ENCODE measurements at places on chromosomes 12 and 14. TPM values are rescaled to one million over a fixed set of nuclear protein-coding genes. Genes with fewer than 3 reads are reported as not detected.

- no peak for DNase-seq
Observed at GRCh38 chr12:128974881-128975280, 121.6 kb downstream of the GLT1D1 start.

DNA sequence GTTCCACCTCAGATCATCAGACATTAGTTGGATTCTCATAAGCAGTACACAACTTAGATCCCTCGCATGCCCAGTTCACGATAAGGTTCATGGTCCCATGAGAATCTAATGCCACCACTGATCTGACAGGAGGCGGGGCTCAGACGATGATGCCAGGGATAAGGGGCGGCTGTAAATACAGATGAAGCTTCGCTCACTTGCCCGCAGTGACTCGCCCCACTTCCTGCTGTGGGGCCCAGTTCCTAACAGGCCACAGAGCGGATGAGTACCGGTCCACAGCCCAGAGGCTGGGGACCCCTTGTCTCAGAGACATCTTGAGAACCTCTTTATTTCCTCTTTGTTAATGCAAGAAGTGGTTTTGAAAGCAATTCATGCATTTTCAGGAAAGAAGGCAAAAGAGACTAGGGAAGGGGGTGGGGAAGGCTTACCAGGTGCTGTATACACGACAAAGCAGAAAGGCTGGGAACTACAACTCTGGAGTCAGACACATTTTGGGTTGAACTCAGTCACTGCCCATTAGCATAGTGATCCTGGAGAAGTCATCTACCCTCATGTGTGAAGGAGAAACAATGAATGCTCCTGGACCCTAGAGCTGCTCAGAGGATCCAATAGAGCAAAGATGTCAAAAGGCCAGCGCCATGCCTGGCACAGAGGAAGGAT, 68.7 kb downstream of the EID3 start:
- no peak for DNase-seq

- DNase-seq = no peak
Observed at GRCh38 chr14:73524493-73524892, 12.4 kb upstream of the ACOT1 start.

- DNase-seq = no peak
Observed at GRCh38 chr12:94525951-94526350, 66.3 kb upstream of the CEP83 start.

DNA sequence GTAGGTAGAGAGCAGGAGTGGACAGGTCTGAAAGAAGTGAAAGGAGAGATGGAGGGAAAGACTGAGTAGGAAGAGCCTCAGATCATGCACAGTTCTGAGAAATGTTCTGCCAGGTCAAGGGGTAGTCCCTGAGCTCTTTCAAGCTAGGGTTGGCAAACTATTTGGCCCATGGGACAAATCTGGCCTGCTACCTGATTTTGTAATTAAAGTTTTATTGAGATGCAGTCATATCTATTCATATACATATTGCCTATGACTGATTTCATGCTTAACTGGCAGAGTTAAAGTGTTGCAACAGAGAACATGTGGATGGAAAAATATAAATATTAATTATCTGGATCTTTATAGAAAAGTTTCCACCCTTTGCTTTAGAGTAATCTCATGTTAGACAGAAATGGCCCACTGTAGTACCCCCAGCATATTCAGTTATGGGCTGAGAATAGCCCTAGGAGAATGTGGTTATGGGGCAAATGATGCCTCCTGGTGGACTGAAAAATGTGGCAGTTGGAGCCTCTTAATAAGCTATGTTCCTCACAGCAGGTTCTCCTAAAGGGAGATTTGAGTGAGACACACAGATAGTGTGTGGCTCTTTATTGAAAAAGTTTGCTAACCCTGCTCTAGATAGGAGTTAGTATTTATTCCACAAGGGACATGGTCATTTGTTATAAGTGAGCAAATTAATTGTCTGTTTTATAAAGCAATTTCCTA, 476.9 kb downstream of the LRIG3 start:
- no peak for DNase-seq

DNA sequence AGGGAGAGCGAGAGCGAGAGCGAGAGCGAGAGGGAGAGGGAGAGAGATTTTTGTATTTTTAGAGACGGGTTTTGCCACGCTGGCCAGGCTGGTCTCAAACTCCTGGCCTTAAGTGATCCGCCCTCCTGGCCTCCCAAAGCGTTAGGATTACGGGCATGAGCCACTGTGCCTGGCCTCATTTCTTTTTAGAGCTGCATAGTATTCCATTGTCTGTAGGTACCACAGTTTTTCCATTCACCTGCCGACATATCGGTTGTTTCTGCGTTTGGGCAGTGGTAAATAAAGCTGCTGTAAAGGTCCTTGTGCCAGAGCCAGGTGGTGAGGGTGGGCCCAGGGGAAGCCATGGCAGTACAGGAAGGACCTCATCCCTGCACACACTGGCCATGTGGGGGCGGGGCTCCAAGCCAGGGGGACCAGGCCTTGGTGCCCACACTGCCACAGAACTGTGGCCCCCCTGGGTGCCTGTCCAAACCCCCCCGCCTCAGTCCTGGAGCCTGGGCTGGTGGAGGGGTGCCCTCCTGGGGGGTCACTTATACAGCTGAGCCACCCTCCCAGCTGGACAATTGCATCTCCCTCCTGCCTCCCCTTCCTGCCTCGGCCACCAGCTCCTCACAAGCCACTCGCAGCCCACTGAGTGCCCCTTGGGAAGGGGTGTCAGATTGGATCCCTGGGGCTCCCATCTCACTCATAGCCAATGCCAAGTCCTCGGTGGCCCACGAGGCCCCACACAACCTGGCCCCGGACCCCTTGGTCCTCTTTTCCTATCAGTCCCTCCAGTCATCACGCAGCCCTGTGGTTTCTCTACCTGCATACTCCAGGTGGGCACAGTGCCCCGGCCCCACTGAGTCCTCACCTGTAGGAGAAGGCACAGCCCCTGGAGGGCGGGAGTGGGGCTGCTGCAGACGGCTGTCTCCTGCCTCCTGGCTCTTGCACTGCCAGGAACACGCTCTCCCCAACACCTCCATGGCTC, 1.7 kb upstream of the PUS1 start:
- no peak for DNase-seq

DNA sequence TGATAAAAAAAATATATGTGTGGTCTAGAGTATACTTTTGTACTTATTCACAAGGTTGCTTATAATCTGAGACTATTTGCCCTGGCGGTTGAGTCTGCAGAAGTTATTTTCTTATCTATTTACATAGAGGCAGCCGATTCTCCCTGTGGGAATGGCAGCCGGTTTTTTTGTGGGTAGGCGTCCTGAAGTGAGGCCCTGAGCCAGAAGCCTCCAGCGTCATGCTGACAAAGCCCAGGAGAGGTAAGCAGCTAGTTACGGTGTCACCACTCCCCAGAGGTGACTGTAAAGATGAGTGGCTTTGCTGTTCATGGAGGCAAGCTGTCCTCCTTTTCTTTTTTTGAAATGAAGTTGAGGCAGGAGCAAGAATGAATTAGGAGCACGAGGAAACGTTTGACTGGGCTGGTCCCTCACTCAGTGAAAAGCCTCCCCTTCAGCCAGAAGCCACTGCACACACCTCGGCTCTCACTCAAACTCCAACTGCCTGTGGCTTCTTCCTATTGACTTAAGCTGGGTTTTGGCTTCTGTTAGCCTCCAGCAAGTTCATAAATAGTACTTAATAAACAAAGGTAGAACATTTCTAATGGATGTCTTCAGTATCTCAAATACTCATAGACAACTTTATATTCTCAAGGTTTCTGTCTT, 21.5 kb downstream of the PAX9 start:
- no peak for DNase-seq

Gene CATSPERB
- polyA plus RNA-seq = 3.3 TPM

Gene PABPN1
- polyA plus RNA-seq = 194 TPM

Gene RARG
- polyA plus RNA-seq = 43.1 TPM

Gene MAP1LC3B2
- 5.5 TPM for polyA plus RNA-seq

Gene KRT77
- not detected for polyA plus RNA-seq

Gene CLEC4D
- polyA plus RNA-seq = 0.26 TPM
